ENCODE measurements at places on chromosomes 3 and 15. TPM values are rescaled to one million over a fixed set of nuclear protein-coding genes. Genes with fewer than 3 reads are reported as not detected.

The EPB42 gene
- polyA plus RNA-seq, result 1.6 TPM

The ROPN1B gene
- polyA plus RNA-seq, result 1.2 TPM

DNA sequence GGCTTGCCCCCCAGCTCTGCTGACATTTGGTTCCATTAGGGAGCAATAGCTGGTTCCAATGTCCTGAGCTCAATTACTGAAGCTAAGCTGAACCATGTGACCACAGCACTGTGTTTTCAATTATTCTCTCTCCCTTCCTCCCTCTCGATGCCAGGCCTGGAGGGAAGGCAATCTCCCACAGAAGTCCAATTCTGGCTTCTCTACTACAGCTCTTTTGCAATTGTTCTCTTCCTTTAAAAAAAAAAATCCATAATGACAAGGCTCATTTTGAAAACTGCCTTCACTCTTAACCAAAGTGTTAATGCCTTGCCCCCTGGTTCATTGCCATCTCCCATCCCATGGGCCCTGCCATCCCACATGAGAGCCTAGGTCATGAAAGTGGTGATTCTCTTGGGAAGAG, 24.8 kb downstream of the IL16 start:
- no peak for DNase-seq

- DNase-seq, result peak; percentile 48
Observed at GRCh38 chr3:54670201-54671000, 257.5 kb downstream of the LRTM1 start.

GRCh38 chr15:47812470-47812999, 95.2 kb downstream of the SEMA6D start:
- no peak for DNase-seq

- DNase-seq, result no peak
Observed at GRCh38 chr3:158097593-158098308, 8.5 kb downstream of the SHOX2 start.

DNA sequence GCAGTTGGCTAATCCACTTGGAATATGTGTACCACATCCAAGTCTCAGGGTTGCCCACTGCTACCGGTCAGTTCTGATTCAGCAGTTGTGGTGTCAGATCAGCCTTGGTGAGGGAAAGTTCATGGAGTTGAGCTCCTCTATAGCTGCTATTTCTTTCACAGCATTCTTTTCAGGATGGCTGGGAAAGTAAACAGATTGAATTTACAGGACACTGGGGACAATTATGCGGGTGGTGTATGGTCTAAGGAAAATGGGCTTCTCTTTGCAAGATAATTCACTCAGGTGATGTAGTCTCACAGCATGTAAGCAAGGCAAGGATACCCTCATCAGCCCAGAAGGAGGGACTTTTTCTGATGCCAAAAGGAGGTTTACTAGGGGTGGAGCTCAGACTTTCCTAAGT, 249.9 kb downstream of the DOCK3 start:
- no peak for DNase-seq

DNA sequence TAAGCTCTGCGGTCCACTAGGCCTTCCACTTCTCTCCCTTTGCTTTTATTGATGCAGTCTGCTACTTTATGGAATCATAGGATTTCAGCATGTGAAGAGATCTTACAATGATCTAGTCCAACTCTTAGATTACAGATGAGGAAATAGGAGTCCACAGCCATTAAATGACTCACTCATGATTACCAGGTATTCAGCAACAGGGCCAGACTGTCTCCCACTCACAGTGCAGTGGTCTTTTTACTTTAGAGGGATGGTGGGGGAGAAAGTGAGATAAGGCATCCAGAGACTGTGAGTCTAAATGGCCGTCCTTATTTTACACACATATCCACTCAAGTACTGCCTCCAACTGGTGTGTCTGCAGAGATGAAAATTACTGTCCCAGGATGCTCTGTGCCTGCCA, 88.5 kb upstream of the SKOR1 start:
- DNase-seq, result no peak

Measured in right renal pelvis (tissue), 4 donors.